ENCODE measurements at places on chromosomes 1 and 21.
A peak's percentile ranks its signal among the peaks of the same experiment; 100 is the strongest.

- no peak for DNase-seq
Observed at GRCh38 chr1:95308276-95309030, 74.4 kb downstream of the RWDD3 start.

DNA sequence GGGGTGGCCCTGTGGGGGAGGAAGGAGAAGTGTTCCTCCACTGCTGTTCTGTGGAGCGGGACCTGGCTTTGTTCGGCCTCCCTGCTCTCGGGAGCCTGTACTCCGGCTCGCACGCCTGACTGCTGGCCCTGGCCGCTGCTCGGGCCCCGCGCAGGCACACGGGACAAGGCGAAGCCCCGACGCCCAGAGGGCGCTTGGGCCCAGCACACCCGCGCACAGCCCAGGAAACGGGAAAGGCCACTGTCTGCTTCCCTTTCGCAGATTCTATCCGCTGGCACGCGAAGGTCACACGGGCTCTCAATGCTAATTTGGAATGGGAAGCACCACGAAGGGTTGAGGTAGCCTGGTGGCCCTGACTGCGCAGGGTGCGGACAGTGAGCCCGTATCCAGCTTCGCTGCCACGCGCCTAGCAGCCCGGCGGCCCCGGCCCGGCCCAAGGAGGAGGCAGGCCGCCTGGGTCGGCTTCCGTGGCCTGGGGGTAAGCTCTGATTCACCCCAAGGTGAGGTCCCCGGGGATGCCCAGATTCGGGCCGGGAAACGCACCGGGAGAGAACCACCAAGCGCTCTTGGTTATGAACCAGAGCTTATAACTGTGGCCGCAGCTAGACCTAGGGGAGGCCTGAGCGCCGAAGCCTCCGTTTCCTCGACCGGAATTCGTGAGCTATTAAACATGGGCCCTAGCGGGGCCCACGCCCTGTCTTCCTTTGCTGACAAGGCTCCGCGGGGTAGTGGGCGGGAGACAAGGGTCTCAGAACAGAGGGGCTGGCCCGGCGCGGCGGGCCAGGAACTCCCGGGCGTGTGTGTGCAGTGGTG lies 19.7 kb upstream of the TBX15 start:
- DNase-seq, result no peak

DNA sequence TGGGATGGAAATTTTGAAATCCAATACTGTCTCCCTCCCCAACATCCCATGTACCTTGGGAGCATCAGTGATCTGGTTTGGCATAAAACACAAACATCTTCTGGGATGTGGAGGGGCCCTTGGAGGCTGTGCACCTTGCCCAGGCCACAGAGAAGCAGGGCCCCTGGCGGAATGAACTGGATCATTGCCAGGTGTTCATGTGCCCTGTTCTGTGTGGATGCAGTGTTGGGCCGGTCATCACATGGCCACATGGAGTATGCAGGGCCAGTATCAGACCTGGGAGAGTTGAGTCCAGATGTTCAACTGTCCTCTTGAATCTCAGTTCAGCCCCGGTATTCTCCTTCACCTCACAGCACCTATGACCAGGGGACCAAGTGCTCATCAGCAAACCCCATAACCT lies 26.9 kb downstream of the ARHGEF10L start:
- no peak for DNase-seq

DNA sequence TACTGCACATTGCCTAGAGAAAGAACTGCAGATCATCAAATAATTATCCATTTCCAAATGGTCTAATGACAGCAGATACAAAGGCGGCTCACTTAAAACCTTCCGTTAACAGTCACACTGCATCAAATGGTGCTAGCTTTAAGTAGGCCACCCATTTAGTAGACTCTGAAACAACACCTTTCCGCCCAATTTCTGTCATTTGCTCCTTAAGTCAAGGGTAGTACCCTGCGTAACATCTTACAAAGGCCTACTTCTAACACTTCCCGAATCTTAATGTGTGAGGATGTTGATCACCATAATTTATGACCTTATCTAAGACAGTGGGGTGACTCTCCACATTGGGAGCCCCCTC lies 692 bp upstream of the RALGPS2 start:
- peak; percentile 75 for DNase-seq

- DNase-seq, result no peak
Observed at GRCh38 chr1:36740446-36740845, 257.7 kb upstream of the CSF3R start.

DNA sequence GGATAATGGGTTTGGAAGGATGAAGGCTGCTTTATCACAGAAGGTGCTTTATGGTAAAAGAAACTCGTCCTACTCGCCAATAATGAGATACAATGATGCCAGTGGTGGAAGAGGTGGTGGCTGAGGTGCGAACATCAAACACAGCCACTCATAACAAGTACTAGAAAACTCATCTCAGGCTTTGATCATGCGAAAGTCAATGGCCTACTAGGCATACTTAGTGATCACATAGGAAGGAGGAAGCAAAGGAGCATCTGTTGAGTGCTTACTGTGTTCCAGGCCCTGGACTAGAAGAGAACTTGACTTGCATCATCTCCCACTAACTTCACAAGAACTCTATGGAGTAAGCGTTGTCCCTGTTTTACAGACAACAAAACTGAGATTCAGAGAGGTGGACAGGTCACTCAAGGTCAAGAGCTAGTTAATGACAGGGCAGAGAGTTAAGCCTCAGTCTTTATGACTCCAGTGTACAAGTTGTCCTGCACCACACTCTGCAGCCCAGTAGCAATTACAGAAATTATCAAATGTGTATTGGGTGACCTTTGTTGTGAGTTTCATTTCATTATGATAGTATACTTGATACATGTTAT lies 33.6 kb downstream of the RUNX1 start:
- no peak for DNase-seq

DNA sequence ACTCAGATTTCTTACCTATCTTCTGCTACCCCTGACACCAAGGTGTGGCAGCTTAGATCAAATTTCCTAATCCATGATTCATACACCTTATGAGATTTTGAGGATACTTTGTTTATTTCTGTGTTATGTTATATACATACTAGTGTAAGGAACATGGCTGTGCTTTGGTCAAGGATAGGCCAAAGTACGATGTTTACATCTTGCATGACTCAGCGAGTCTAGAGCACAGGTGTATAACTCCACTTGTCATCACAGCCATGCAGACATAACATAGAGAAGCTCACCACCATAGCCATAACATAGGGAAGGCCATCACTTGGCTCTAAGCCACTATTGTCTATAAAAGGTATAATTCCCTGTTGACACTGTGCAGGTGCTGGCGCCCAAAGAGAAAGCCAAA lies 61.2 kb downstream of the GBP6 start:
- DNase-seq, result no peak

DNA sequence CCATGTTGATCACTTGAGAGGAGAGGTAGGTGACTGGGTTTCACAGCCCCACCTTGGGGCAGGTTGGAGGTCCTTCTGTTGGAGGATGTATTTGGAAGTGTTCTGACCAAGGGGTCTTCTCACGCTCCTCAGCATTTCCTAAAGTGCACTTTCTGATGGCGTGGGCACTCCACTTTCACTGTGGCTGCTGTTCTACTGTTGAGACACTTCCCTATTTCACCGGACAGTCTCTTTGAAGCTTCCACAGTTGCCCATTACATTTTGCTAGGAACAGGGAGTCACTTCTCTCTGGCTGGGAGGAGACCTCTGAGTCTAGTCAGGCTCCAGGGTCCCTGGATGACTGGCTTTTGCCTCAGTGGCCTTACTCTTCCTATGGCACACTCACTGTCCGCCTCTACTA lies 180.0 kb upstream of the LMO4 start:
- no peak for DNase-seq

GRCh38 chr21:31455506-31455905 lies 111.4 kb upstream of the TIAM1 start:
- no peak for DNase-seq

DNA sequence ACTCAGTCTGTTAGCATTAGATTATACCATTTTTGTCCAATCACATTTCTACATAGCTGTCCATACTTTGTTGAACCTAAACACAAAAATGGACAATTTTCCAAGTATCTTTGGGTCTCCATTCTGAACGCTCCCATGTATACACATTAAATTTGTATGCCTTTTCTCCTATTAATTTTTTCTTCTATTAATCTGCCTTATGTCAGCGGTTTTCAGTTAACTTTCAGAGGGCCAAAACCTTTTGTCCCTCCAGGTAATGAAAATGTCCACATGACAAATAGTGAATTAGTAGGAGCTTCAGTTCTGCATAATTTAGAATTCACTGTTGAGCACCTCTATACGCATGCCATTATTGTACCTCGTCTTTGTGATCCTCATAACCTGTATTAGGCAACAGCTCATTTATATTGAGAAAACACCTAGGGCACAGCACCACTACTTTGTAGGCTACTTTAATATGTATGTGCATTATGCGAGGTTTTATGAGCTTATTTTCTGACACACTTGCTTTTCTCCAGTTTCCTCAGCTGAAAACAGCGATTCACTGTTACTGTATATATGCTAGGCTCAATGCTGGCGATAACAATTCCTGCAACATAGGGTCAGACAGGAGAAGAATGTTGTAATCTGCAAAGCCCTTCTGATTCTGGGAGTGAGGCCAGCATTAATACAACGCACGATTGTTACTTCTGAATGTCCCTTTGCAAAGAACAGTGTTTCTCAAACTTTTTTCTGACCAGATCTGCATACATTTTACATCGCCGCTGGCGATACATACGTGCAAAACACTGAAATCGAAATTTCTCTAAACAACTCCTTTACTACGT lies 1.1 kb upstream of the ABCD3 start:
- DNase-seq, result no peak

- DNase-seq, result no peak
Observed at GRCh38 chr1:35326246-35326866, 57.8 kb downstream of the ZMYM4 start.

Measured in Karpas-422 (cell line).